ENCODE measurements at places on chromosomes 1 and 21.

- peak; percentile 83 for DNase-seq
These were observed 12.6 kb downstream of the PYCR2 start for GRCh38 chr1:225911191-225912130.

DNA sequence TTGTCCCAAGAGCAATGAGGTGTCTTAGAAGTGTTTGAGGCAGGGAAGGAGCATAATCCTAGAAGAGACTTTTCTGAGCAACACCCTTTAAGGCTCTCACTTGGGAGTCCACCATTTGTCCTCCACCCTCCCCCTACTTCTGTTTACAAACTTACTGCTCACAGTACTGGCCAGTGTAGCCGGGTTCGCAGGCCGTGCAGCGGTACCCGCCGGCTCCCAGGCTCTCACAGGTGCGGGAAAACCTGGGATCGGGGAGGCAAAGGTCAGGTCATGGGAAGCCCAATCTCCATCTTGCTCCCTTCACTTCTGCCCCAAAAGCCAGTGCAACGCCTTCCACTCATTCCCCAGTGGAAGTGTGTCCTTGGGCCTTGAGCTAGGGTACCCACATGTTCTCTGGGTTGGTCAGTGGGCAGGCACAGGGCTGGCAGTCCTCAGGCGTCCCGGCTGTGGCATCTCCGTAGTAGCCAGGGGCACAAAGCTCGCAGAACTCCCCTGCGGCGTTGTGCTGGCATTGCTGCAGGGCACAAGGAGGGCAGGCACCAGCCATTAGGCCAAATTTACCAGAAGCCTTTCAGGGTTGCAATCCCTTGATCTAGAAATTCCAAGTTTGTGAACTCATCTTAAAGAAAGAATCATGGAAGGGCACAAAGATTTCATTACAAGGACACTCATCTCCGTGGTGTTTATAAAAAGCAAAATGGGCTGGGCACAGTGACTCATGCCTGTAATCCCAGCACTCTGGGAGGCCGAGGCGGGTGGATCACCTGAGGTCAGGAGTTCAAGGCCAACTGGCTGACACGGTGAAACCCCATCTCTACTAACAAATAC, 49.8 kb downstream of the LDLRAD2 start:
- no peak for DNase-seq

GRCh38 chr1:100217834-100218233, 31.8 kb downstream of the DBT start:
- no peak for DNase-seq

GRCh38 chr1:226661965-226662364, 77.1 kb downstream of the ITPKB start:
- DNase-seq = no peak

DNA sequence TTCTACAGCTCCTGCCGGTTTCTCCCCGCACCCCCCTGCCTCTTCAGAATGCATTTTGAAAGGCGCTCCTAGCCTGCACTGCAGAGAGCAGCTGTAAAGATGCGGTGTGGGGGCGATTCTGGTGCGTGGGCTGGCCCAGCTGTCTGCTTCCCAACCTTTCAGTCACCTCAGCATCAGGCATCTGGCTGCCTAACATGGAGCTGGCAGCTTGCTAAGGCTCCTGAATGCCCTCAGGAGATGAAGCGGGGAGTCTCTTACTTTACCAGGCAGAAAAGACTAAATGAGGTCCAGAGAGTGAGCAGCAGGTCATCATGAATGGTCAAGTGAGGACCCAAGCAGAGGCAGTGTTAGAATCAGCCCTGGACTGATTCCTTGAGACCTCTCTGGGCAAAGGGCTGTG, 8.7 kb downstream of the IER5 start:
- DNase-seq = no peak

GRCh38 chr1:184755226-184756065, 788 bp upstream of the EDEM3 start:
- DNase-seq = peak; percentile 27

DNA sequence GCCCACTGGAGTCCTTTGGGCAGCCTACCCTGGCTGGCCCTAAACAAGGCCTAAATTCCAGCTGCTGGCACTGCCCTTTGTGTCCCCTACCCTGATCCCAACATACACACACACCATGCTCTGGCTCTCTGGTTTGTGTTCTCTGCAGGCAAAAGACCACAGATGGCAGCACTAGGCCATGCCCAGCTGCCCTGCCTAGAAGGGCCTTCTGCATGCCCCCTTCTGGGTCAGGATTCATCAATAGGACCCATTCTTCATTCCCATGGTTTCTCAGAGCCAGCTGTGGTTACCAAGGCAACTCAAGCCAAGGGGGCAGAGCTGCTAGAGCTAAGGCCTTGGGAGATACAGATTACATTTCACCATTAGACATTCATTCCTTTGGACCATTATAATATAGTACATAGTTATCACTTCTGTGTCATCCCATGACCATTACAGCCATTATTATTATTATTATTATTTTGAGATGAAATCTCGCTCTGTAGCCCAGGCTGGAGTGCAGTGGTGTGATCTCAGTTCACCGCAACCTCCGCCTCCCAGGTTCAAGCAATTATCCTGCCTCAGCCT, 17.5 kb downstream of the ASAP3 start:
- DNase-seq = no peak

GRCh38 chr1:21814241-21814918, 2.3 kb downstream of the LDLRAD2 start:
- DNase-seq = peak; percentile 53

GRCh38 chr1:92482665-92483609, 3.8 kb downstream of the GFI1 start:
- DNase-seq = peak; percentile 51

GRCh38 chr1:201122321-201122957, 4.5 kb downstream of the ASCL5 start:
- no peak for DNase-seq

DNA sequence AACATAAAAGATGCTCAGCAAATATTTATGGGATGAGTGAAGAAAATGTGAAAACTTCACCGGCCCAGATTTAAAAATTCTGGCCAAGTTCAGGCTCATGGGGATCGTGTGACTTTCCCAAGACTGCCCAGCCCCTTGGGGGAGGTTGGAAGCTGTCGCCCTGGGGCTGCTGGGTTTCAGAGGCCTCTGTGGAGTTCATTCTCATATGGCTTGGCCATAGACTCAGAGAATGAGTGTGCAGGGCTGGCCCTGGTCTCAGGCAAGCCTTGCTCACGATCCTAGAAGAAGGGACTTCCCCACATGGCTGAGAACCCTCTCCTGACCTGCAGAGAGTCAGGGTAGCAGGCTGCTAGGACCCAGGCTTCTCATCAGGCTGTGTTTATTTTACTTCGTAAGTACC, 24.6 kb downstream of the PADI2 start:
- no peak for DNase-seq

GRCh38 chr1:205304695-205305070, 16.9 kb downstream of the NUAK2 start:
- no peak for DNase-seq

- no peak for DNase-seq
These were observed 12.0 kb downstream of the EGLN1 start for GRCh38 chr1:231410036-231410612.

DNA sequence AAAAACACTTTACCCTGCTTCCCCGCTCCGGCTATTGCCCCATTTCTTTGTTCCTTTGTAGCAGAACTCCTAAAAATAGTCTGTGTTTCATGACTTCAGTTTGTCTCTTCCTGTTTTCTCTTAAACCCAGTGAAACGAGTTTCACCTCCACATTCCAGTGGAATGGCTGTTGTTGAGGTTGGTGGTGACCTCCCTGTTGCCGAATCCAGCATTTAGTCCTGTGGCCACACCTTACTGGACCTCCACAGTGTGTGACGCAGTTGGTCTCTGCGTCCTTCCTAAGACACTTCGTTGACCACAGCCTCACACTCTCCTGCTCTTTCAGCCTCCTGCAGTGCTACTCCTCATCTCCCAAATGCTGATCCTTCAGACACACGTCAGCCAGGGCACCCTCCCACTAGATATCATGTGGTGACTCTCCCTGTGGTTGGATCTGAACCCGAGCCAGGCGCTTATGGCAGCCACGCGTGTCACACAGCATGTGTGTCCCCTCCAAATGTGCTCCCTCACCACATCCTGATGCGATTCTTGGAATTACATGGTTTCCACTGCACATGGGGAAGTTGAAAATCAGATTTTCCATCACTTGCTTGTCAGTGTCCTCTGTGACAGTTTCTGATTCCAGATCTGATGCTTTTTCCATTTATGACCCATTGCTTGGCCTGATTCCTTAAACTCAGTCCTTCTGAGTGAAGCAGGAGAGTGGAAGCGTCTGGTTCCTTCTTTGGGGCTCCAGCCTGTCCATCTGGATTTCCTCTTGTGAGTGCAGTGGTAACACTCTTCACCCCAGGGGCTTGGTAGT, 99.1 kb upstream of the ARTN start:
- DNase-seq = peak; percentile 62

DNA sequence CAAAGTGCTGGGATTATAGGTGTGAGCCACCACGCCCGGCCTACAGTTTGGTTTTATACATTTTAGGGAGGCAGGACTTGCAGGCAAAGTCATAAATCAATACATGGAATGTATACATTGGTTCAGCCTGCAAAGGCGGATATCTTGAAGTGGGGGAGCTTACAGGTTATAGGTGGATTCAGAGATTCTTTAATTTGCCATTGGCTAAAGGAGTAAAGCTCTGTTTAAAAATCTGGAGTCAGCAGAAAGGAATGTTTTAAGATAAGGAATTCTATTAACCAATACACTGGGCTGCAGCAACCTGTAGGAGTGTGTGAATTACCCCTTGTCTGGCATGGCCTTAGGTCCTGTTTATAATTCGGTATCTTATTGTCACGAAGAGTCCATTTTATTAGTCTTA, 57.6 kb downstream of the OPTC start:
- no peak for DNase-seq

DNA sequence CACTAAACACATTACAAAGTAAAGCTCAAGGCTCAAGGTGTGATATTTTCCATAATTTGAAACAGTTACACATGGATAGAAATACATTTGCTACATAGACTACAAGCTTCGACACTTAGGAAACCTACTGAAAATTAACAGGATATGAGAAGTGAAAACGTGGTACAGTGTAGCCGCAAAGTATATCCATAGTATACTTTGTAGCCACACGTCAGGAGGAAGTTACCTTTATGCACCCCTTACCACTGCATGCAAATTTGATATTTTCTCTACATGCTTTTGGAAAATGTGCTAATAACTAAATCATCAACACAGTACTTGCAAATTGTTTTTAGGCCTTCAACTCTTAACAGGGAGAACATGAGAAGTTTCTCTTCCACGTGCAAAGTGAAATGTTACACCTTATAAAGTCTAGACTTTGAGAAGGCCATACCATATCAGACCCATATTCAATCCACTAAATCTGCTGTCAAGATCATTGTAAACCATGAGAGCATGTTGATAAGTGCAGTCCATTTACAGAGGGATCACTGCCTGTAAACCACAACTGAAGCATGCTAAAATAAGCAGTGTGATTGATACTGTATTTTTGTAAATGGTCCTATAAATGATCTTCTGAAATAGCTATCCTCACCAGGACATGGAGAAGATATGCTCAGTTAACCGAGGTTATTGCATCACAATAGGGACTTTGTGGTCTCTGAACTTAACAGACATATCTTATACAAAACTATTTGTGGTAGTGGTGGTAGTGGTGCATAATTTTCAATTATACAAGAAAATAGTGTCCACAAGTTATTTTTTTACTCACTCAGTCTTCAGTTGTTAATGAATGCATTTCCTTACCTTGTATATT, 64.7 kb downstream of the VAV3 start:
- no peak for DNase-seq

- no peak for DNase-seq
These were observed 35.6 kb upstream of the EPHA8 start for GRCh38 chr1:22527555-22528296.

DNA sequence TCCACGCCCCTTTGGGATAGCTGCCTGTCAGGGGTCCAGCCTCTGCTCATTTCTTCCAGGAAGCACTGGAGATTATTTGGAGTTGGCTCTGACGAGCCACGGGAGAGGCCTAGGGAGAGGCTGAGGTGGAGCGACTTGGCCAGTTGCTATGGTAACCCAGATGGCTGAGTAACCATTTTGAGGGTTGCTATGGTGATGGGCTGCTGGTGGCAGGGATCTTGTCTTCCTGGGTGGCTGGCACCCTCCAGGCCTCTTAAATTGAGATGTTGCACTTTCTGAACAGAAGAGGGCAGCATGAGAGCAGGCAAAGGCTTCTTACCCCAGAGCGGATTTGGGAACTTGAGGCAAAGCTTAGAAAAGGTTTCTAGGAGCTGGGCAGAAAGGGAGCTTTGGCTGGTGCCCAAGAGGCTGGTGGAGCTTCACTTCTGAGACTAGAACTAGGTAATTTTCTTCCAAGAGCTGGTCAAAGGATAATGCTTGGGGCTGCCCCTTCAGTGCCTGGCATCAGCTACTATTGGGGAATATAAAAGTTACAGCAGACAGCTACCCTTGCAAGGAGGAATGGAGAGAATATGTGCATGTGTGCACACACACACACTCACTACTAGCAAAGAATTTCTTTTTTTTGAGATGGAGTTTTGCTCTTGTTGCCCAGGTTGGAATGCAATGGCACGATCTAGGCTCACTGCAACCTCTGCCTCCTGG, 72.5 kb downstream of the NDUFS5 start:
- DNase-seq = peak; percentile 73

DNA sequence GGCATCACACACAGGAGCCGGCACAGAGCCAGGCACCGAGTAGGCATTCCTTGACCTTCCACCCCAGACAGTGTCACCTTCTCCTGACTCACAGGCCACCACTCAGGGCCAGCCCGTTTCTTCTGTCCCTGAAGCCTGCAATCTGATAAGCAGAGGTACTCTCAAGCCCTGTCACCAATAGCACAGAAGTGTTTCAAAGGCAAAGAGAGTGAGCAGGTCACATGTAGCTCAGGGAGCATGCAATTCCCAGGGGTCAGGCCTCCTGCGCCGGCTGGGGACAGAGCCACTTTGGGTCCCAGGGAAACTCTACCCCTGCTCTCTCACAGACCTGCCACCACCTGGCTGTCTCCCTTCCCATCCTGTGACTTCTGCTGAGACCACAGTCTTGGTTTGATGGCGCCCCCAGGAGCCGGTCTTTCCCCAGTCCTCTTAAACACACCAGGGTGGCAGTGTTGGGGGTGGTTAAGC, 13.2 kb downstream of the CAPN9 start:
- DNase-seq = no peak

DNA sequence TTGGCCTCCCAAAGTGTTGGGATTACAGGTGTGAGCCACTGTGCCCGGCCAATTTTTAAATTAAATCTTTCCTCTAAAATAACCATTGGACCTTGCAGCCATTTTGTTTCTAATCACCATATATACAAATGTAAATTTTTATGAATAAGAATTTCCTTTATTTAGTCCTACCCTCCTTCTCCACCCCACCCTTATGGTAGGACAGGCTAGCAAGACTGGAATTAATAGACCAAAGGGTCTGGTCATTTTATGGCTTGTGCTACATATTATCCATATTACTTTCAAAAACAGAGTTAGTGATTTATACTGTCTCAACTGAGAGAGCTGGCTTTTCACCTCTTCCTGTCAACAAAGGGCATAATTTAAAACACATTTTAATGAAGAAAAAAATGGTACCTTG, 26.5 kb downstream of the L1TD1 start:
- DNase-seq = no peak
